ENCODE measurements at places on chromosomes 3 and 15. TPM values are rescaled to one million over a fixed set of nuclear protein-coding genes. Genes with fewer than 3 reads are reported as not detected.

GRCh38 chr3:110066206-110066605 lies 728.9 kb upstream of the DPPA4 start:
- no peak for DNase-seq

- no peak for DNase-seq
Measured at GRCh38 chr3:101548527-101549105, 13.1 kb upstream of the TRMT10C start.

DNA sequence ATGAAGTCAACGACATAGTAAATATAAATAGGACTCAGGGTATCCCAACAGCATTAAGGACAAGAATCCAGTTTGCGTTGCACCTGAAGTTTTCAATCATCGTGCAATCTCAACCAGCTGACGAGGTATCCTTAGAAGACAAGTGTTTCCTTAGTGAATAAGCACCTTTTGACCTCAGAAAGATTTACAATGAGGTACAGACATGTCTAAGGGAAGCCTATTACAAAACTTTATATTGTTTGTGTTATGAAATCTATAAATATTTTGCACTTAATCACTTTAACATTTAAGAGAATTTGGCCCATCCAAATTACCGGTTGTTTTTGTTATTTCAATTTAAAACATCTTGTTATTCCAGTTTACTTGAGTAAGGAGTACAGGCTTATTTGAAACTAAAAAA lies 64.9 kb upstream of the PRICKLE2 start:
- no peak for DNase-seq

GRCh38 chr3:31918179-31919150 lies 62.6 kb downstream of the OSBPL10 start:
- DNase-seq: no peak

DNA sequence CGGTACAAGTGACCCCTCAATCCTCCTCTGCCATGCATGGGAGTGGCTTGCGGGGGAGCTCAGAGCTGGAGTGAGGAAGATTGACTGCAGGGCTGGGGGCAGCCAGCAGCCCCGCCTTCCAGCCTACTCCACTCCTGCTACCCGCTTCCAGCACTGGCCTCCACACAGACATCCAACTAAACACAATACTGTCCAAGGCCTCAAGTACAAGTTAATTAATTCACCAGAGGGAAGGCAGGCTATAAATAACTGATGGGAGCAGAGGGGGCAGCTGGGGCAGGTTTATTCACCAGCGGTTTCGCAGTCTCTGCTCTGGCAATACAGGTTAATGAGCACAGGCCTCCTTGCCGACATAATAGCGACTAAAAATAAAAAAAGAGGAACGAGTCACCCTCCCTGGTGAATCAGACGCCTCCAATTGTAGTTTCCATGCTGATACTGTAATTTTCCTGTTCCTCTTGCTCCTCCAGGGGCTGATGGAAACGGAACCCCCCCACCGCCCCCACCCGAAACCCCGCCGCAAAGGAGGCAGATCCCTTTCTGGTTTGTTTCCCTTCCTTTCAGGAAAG lies 166.4 kb upstream of the TLE3 start:
- no peak for DNase-seq

DNA sequence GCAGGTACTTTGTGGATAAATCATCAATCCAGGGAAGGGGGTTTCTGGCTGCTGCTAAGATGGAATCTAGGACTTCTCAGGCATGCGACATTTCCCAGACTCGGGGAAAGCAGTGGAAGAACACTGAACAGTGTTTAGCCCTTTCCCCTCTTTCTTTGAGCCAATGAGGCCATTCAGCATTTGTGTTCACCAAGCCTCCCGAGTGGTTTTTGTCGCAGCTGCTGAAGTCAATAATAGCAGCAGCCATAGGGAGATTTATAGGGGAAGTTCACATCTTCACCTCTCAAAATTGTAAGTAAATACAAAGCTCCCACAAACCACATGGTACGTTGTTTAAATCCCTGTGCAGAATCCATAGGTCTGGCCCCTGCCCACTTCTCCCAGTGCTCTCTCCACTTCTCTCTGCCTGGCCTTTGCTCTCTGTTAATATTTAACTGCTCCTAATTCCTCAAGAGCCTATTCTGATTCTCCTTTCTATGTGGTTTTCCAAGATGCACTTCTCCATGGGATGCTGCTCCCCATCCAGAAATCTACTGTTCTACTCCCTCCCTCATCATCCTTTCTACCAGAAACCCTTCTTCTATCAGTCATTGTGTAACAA lies 230.7 kb downstream of the SHQ1 start:
- DNase-seq: no peak

DNA sequence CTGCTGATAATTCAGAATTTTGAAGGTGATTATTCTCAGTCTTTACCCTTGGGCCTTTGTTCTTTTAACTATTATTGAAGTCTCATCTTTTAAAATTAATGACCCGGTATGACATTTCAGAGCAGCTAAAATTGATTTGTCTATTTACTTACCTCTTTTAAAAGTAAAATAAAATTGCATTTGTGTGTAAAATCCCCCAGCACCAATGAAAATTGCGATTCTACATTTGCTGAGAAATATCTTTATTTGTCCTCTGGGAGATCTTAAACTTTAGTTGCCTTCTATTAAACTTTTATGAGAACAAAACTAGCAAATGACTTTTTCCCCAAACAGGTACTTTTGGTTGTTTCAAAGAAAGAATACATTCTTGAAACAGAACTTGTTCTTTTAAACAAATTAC lies 7.5 kb upstream of the IL5RA start:
- no peak for DNase-seq

LXN gene
- total RNA-seq: 10.5 TPM

GOLGA8T gene
- 0.16 TPM for total RNA-seq

CMTM8 gene
- 0.31 TPM for total RNA-seq

MLF1 gene
- total RNA-seq: 30.3 TPM

PLA2G4E gene
- not detected for total RNA-seq

PRR20G gene
- not detected for total RNA-seq

ARL14 gene
- not detected for total RNA-seq

FBXO40 gene
- 0.31 TPM for total RNA-seq

MINAR1 gene
- 3.6 TPM for total RNA-seq

LNP1 gene
- total RNA-seq: 6.4 TPM

Data from occipital lobe (tissue), 3 donors.